ENCODE measurements at places on chromosomes 16 and 17. TPM values are rescaled to one million over a fixed set of nuclear protein-coding genes. Genes with fewer than 3 reads are reported as not detected.

- DNase-seq: no peak
Observed at GRCh38 chr17:81536299-81537290, 8.4 kb downstream of the FSCN2 start.

DNA sequence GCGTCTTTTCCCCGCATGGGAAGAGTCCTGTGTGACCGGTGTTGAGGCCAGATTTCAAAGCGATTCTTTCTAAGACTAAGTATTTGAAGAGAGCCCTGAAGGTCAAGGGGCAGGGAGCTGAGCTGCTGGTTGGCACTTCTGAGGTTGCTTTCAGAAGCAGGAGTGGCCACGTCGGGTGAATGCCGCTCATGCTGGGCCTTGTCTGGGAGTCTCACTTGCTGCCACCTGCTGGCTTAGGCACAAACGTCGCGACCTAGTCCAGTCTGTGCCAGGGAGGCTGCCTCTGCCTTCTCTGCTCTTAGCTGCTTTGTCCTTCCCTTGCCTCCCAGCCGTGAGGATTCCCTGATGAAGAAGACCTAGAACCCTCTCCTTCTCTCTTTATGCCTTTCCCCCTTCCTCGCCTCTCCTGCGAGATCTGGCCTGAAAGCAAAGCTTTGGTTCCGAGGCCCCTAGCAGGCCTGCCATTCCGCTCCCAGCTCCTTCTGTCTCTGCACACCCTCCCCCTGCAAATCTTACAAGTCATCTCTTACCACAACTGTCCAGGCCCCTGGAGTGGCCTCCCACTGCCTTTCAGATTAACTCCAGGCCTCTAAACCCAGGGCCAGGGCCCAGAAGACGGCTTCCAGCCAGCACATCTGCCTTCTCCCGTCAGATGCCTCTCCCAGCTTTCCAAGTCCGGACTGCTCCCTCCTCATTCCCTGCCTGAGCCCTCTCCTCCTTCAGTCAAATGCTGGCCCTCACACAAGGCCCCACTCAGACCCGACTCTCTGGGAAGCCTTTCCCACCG, 11.4 kb downstream of the CTNS start:
- peak; percentile 57 for DNase-seq

GRCh38 chr17:74742153-74742515, 5.1 kb downstream of the RAB37 start:
- no peak for DNase-seq

DNA sequence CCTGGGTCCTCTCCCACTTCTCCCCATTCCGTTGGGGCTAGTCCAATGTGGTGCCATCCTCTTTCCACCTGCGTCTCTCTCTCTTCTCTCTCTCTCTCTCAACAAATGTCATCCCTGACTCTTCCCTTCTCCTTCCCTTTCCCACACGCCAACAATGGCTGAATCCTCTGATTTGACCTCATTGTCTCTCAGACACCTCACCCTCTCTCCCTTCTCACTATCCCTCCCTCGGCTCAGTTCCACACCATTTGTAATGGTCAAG, 628 bp upstream of the ZNF18 start:
- no peak for DNase-seq

DNA sequence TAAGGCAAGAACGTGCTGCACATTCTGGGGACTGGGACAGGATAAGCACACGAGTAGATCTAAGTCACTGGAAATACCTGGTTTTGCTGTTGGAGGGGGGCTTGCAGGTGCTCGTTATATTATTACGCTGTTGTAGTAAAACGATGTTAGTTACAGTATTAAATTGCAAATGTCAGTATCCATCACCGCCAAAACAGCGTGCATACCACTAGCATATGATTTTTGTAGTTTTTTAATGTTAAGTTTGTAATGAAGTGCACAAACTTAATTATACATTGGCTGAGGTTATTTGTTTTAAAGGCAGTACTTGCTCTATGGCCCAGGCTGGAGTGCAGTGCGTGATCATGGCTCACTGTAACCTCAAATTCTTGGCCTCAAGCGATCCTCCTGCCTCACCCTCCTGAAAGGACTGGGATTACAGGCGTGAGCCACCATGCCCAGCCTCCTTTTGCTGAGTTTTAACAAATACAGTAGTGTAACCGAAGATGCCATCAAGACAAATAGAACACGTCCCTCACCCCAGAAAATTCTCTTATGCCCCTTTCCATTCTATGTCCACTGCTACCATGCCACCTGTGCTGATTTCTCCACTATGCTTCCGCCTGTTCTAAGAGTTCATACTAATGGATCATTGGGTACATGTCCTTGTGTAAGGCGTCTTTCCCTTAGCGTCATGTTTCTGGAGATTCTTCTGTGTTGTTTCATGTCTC, 20.7 kb upstream of the CSNK1D start:
- no peak for DNase-seq

DNA sequence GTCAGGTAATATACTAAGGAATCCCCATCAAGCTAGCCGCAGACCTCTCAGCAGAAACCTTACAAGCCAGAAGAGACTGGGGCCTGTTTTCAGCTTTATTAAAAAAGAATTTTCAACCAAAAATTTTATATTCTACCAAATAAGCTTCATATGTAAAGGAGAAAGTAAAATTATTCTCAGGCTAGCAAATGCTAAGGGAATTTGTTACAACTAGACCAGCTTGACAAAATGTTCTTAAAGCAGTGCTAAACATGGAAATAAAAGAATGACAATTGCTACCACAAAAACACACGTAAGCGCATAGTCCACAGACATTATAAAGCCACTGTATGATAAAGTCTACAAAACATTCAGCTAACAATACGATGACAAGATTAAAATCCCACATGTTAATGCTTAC, 449.4 kb upstream of the MON1B start:
- DNase-seq: no peak

- DNase-seq: no peak
Observed at GRCh38 chr17:81529437-81529803, 1.2 kb downstream of the FSCN2 start.

- DNase-seq: no peak
Observed at GRCh38 chr16:82439678-82440293, 187.0 kb upstream of the CDH13 start.

NLGN2 gene
- 15.5 TPM for total RNA-seq

All from left cardiac atrium (tissue), 4 donors.